Esophagus squamous epithelium (tissue), 5 donors: ENCODE measurements at places on chromosomes 5 and 9.

- no peak for DNase-seq
These were observed 46.5 kb upstream of the CEMIP2 start for GRCh38 chr9:71814815-71815214.

GRCh38 chr9:73038613-73039012 is 85.8 kb upstream of the ALDH1A1 start:
- DNase-seq: no peak

GRCh38 chr9:108161503-108161902 is 671.9 kb upstream of the KLF4 start:
- DNase-seq: no peak

- DNase-seq: no peak
These were observed 123.2 kb downstream of the GRIA1 start for GRCh38 chr5:153613672-153614071.

DNA sequence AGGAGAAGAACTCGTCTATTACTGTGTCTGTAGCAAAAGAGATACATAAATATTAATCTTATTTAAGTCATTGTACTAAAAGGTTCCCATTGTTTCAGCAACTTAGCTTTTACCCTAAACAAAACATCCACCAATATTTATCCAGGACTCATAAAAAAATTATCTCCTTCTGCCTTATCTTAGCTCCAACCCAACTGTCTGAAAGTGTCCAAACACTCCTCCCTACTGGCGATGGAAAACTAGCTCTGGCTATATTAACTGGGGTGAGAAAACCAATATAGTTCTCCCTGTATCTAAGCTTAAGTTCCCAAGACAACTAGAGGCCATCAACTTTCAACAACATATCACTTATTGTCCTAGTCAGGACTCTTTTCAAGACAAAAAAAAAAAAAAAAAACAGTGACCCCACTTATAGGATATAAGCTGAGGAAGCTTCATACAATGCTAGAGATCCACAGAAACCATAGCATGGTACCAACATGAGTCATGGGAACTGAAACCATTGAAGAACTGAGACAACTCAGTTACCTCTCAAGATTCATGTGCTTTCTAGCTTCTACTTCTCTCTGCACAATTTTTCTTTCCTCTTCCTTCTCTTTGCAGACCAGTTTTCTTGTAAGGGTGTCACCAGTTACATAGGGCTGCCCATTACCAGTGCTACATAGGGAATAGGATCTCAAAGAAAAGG is 150.7 kb upstream of the RASA1 start:
- DNase-seq: no peak

- DNase-seq: no peak
These were observed 851.7 kb upstream of the DMAC1 start for GRCh38 chr9:8651070-8651845.

DNA sequence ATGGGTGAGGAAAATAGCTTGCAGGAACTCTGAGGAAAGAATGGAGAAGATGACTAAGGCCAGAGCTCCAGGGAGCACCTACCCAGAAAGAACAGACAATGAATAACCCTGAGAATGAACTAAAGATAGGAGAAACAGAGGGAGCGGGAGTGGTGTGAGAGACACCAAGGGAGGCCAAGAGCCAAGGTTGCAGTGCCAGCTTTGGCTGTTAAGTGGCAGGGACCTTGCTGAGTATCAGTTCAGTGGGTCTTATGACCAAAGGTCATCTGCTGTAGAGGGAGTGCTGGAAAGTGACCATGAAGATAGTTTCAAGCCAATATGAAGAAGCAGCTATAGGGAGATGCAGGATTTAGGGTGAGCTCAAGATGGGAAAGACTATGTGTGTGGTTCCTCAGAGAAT is 16.7 kb downstream of the P4HA2 start:
- DNase-seq: no peak

DNA sequence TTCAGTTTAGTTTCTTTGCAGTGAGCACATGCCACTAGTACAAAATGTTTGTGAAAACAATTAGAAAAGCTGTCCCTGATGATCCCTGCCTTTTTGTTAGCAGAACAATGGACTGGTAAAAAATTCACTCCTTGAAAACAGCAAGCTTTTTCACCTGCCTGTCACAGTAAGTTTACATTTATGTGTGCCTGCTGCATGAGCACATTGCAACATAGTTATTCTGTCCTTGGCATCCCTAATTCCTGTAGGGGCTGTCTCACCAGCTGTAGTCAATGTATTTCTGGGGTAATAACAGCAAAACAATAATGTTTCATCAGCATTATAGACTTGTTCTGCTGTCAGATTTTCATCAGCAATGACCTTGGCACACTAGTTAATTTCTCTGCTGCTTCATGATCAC is 11.6 kb upstream of the ZNF367 start:
- no peak for DNase-seq

DNA sequence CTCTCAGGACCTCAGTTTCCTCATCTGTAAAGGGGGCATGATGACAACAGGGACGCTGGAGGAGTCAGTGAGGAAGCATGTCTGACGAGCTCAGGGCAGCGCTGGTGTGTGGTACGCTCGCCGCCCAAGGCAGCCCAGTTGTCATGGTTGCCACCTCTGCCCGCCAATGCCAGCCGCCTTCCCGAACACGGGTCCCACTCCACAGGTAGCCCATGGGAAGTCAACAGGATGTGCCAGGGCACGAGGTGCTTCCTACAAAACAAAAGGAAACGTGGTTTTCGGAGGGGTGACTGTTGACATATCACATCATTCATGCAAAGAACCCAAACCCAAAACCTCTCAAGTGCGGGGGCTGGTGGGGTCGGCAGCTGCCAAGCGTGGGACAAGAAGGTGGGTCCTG is 58.1 kb downstream of the NEK6 start:
- DNase-seq: no peak

GRCh38 chr9:135718616-135719015 is 16.6 kb downstream of the KCNT1 start:
- no peak for DNase-seq

DNA sequence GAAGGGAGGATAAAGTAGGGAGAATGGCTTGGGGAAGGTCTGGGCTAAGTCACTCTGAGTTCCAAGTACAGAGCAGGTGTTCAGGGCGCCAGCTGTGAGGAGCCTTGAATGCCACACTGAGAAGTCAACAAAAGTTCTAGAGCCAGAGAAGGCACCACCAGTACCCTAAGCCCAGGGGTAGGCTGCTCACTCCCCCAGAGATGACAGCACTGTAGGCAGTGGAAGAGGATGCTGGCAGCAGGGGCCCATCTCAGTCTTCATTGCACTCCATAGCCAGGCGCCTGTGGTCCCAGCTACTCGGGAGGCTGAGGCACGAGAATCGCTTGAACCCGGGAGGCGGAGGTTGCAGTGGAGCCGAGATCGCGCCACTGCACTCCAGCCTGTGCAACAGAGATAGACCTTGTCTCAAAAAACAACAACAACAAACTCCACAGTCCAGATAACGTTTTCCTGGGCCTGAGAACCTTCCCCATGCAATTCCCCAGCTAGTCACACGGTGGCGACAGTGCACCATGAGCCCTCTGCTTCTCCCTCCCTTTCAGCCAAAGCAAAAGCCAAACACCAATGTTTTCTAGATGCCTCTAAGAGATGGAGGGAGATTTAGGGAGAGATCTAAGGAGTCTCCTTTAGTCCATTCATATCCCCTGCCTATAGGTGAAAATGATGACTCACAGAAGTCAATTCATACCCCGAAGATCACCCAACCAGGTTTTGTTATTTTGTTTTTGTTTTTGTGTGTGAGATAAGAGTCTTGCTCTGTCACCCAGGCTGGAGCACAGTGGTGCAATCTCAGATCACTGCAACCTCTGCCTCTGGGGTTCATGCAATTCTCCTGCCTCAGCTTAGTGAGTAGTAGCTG is 19.8 kb upstream of the NSD1 start:
- no peak for DNase-seq

DNA sequence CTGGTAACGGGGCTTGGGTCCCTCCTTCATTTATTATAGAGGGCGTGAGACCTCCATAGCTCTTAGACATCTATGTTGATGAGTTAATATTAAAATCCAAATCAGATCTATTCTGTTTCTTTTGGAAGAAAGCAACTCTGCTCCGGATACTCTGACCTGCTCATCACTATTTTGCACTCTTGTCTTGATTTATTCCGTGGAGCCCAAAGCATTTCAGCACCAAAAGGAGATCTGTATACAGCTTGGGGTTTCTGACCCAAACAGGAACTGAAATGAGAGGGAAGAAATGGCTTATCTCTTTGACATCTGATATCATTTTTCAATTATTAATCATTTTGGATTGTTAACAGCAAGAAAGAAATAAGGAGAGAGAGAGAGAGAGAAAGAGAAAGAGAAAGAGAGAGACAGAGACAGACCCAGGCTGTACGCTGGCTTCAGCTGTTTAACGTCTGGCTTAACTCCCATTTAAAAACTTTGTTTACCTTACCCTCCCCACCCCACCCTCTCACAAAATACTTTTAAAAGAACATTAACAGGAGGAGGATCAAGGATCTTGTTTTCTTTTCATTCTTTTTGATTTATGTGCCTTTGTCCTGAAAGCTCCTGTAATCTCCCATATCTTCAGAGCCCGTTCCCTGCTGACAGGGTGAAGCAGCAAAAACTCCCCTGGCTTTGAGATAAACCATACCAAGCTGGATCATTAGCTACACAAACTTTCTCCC is 231.4 kb upstream of the TUT7 start:
- DNase-seq: no peak

DNA sequence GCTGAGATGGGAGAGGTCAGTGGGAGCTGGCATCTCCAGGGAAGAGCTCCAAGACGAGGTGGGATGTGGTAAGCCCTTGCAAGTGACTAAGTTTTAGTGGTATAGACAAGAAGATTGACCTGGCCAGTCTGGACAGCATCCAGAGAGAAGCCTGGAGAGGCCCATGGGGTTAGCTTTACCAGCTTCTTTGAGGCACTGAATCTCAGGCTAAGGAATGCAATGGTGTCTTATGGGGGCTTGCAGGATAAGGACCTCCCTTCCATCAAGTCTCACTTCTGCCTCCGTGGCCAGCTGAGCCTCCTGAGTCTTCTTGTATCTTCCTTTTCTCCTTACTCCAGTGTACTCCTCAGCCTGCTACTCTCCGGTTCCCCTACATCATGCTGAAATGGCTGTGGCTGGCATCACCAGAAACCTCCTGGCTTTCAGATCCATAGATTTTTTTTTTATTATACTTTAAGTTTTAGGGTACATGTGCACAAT is 56.5 kb upstream of the JADE2 start:
- no peak for DNase-seq

- no peak for DNase-seq
These were observed 21.3 kb upstream of the GLRX start for GRCh38 chr5:95843733-95844223.

DNA sequence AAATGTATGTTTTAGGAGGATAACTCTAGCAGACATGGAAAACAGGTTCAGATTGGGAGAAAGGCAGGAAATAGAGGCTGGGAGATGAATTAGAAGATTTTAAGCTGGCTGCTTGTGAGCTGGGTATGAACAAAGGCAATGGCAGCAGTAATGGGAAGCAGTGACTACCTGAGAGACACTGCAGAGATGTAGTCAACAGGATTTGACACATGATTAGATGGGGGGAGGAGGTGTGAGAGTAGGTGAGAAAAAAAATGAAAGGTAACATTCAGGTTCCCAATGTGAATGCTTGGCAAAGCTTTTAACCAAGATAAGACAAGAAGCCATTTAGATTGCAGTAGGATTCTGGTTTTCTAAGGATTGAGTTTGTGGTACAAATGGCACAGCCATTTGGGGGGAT is 22.8 kb upstream of the IFNE start:
- no peak for DNase-seq

DNA sequence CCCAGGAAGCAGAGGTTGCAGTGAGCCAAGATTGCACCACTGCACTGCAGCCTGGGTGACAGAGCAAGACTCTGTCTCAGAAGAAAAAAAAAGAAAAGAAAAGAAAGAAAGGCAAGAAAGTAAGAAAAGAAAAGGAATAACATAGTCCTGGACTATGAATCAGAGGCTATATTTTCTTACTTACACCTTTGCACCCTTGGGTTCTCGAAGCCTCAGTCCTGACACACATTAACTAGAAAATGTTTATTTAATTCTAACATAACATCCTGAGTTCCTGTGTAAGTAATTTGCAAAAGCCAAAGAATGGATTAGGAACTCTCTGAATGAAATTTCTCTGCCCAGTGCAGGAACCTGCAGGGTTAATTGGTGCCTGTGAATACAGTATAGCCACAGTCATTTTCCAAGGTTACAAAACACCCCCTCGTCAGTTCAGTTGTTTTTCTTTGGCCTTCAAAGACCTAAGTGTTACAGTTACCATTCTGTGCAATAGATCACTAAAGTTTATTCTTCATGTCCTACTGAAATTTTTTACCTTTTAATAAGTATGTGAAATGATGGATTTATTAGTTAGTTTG is 147.6 kb downstream of the SV2C start:
- DNase-seq: no peak

GRCh38 chr5:174352681-174353080 is 307.2 kb downstream of the NSG2 start:
- no peak for DNase-seq

- DNase-seq: no peak
These were observed 97.6 kb downstream of the BASP1 start for GRCh38 chr5:17314907-17315471.

DNA sequence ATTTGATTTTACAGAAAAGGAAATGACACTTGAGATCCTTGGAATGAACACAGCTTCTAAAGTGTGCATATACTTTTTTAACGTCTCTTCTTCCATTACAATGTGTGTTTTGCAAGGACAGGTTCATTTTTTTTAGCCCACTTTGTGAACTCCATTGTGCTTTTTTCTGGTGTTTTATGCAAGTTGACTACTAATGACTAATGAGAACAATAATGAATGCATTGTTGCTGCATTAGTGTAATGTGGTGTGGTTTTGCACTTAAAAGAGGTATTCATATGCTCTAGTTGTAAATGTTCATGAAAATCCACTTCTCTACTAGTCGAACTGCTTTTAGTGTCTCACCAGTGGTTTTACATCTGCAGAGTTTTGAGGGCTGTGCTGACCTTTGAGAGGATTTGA is 93.6 kb downstream of the UHRF2 start:
- DNase-seq: no peak

DNA sequence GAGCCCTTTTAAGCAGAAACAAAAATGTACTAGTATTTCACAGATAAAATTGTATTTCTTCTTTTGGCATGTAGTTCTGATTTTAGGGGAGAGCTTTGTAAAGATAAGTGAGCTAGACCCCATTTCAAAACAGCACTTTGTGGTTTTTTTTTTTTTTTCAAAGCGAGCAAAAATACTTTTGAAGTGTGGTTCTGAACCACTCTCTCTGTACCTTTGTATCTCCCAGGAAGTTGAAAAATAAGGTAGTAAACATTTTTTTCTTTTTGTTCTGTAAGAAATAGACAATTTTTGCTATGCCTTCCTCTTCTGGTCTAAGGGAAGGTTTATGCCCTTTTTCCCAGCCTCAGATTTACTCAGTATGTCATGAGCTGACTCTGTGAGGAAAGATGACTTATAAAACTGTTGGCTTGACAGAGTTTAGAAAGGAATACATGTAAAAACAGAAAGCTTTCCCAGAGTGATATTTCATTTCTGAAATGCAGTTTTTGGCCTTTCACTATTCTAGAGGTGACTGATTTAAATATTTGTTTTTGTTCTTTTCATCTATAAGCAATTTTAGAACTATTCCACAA is 12.5 kb downstream of the ERCC6L2 start:
- DNase-seq: no peak

GRCh38 chr5:14189680-14190079 is 46.5 kb downstream of the TRIO start:
- DNase-seq: no peak
